ENCODE measurements at places on chromosomes 3 and 15.

DNA sequence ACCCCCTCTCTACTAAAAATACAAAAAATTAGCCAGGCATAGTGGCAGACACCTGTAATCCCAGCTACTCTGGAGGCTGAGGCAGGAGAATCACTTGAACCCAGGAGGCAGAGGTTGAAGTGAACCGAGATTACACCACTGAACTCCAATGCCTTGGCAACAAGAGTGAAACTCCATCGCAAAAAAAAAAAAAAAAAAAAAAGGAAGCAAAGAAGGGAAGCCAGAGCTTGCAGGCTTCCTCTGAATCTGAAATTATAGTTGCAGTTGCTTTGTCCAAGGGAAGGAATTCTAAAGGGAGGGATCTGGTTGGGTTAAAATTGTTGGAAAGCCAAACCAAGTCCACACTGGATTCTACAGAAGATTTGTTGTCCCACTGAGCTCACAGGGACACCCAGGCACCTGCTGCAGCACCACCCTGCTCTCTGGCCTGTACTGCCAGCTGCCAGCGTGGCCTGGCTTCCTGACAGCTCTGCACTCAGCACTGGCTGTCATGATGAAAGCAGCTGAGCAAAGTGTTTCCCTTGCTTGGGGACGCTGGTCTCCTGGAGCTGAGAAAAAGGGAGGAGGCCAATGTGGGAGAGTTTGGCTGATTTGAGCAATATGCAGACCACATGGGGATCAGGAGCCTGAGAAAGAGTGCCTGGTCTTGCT is 88.8 kb upstream of the HES1 start:
- peak; percentile 90 for DNase-seq

DNA sequence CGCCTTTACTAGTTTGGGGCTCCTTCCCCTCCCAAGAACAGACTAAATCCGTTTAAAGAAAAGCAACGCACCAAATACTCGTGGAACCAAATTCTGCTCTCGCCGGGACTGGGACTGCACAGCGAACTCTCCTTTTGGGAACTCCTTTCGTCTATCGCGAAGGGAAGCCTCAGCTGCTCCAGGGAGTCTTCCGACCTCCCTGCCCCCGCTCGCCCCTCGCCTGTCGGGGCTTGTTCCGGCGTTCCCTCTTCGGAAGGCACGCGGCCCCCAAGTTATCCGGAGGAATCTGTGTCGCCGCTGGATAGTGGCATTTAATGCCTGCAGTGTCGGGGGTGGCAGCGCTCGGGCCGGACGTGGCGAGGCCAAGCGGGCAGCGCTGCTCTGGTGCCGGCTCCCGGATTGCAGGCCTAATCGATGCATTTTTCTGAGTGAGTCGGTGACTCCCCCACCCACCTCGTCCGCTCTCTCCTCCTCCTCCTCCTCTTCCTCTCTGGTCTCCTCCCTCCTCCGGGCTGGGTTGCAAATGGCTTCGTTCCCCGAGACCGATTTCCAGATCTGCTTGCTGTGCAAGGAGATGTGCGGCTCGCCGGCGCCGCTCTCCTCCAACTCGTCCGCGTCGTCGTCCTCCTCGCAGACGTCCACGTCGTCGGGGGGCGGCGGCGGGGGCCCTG is at the start of gene TRIM71:
Gene TRIM71 (plus strand): TSS at position 440 of the 671 bp plus-strand sequence. CDS start 84 bp downstream, at position 524.
- no peak for DNase-seq

DNA sequence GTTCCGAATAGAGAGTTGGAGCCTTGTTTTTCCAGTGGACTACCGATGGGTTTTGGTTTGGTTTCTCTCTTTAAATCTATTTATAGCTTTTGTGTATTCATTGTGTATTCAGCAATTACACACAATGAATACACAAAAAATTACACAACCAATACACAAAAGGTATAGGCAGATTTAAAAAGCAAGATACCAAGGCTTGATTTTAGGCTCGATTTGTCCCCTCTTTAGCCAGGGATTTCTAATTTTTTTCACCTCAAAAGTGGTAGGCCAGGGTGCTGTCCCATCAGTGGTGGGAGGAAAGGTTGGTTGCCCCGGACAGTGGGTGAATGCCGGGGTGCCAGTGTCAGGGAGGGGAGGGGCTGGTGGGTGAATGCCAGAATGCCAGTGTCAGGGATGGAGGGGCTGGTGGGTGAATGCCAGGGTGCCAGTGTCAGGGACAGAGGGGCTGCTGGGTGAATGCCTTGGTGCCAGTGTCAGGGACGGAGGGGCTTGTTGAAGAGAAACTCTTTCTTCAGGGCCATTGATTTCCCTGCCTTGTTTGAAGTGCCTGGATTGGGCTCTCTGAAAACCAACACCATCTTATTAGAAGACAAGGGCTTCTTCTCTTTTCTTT is 186.2 kb downstream of the GOLGA6L6 start:
- no peak for DNase-seq

DNA sequence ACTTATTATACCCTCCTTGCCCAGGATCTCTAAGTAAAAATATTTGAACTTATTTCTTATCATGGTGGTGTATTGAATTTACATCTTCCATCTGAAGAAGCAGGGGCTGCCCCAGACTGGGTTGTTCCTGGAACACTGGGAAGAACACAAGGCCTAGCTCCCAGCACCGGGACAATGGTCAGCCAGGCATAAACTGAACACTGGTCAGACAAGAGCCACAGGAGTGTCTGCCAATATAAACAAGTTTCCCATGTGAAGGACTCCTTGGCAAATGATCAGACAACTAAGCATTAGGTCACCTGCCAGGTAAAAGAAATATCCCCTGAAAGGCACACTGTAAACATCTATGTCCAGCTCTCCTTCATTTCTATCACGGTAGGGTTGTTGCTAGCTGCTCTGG is 172.4 kb downstream of the ATP8B4 start:
- DNase-seq, result no peak

DNA sequence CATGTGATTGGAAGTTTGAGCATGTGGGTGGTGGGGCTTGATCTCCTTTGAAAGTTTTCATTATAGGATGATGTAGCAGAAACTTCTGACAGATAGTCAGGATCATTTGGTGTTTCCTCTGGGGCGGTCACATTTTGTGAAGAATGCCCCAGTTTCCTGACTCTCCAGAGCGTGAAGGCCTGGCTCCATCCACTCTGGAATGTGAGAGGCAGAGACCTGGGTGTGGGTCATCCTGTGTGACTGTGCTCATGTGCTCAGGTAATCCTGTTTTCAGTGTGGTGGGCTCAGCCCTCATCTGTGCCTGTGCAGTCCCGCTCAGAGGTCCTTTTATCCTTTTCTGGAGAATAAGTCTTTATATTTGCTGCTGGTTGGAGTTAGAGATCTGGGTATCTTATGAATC is 81.0 kb downstream of the RGMA start:
- DNase-seq, result no peak
